ENCODE measurements at places on chromosomes 11 and 22.

DNA sequence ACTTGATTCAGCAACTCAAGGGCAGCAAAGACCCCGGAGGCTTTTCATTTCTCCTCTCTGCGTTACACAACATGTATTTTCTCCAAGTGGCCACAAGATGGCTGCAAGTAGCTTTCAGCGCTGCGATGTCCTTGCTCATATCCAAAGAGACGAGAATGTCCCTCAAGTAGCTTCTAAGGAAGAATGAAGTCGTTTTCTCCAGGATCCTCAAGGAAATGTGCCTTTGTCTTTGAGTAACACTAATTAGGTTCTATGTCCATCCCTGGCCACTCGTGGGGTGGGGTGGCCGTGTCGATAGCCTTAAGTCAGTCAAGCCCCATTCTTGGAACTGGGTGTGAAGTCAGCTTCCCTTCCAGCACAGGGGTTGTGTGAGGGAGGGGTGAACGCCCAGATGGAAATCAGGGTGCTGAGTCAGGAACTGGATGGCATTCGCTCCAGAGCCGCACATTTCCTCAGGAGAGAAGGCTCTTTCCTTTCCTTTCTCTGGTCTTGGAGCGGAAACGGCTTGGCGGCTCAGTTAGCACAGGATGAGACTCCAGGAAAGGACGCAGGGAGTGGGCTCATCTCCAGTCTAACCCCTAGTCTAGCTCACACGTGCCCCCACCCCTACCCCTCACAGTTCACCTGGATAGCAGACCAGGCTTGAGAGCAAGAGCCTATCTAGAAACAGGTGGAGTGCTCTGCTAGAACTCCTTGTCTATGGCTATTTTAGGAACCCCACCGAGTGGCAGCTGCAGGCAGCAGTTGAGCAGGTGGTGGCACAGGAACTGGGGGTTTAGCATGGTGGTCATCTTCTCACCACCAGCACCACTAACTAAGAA lies 44.3 kb downstream of the NNMT start:
- DNase-seq: peak; percentile 79

DNA sequence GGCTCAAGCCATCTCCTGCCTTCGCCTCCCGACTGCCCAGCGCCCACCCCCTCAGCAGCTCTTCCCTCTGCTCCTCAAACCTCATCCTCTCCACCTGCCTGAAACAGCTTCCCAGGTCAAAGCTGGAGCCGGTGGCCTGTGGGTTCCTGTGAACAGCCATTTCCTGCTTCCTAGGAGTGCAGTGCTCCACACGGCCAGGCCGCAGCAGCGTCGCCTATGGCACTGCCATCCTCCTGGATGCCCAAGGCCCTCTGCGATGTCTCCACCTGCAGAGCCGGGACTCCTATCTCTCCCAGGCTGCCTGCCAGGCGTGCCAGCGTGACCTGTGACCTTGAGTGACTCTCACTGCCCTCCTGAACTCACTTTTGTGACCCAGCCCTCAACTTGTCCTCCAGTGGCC lies 24.6 kb downstream of the PPM1F start:
- no peak for DNase-seq

GRCh38 chr11:76695133-76695532 lies 24.6 kb upstream of the LRRC32 start:
- DNase-seq: no peak

- DNase-seq: peak; percentile 9
Observed at GRCh38 chr11:105915021-105915420, 107.0 kb downstream of the MSANTD4 start.

- peak; percentile 76 for DNase-seq
Observed at GRCh38 chr22:27476729-27477128, 324.8 kb downstream of the MN1 start.

GRCh38 chr22:47086596-47087248 lies 324.3 kb downstream of the TBC1D22A start:
- DNase-seq: no peak

GRCh38 chr11:45043755-45044475 lies 93.2 kb upstream of the TP53I11 start:
- no peak for DNase-seq

- DNase-seq: peak; percentile 64
Observed at GRCh38 chr11:65506772-65507505, 8.1 kb downstream of the MALAT1 start.

DNA sequence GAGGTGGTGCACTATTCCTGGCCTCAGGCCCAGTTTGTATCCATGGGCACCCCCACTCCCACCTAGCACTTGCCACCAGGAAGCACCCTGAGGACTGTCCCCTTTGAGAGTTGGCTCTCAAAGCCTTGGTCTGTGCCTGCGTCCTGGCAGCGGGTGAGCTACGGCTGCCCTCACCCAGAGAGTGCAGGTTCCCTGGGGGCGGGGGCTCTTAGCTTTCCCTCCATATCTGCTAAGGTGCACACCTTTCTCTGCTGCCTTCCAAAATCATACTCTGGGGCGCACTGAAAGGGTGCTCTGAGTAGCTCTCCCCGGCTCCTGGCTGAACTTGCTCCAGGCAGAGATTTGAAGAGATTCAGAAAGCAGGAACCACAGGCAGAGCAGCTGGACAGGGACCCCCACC lies 7.1 kb downstream of the KCNQ1 start:
- no peak for DNase-seq

- peak; percentile 76 for DNase-seq
Observed at GRCh38 chr11:102940714-102941588, 14.6 kb downstream of the MMP13 start.

GRCh38 chr11:32210556-32210955 lies 119.7 kb downstream of the RCN1 start:
- DNase-seq: peak; percentile 13

- DNase-seq: peak; percentile 31
Observed at GRCh38 chr22:21972293-21972779, 10.3 kb downstream of the TOP3B start.

DNA sequence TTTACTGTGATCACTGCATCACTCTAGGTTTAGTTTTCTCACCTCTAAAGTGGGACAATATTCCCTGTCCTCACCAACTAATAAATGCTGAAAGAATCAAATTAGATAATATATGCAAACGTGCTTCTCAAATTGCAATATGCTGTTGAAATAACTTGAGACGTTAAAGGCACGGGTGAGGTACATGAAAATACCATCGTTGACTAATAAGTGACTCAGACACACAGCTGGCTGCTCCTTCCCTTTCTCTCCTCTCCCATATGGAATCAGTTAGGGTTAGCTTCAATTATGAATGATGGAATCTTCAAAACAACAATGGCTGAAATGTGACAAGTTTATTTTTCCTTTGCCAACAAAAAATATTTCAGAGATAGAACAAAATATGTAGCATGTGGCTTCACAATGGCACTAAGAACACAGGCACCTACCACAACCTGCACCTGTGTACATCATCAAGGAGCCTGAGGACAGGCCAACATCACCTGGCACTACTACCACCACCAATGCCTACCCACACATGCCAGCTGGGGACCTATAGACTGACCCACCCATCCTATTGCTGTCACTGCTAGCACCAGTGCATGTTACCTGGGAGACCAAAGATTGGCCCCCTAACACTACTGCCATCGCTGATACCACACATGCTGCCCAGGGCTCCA lies 13.7 kb downstream of the GDPD4 start:
- DNase-seq: peak; percentile 88

DNA sequence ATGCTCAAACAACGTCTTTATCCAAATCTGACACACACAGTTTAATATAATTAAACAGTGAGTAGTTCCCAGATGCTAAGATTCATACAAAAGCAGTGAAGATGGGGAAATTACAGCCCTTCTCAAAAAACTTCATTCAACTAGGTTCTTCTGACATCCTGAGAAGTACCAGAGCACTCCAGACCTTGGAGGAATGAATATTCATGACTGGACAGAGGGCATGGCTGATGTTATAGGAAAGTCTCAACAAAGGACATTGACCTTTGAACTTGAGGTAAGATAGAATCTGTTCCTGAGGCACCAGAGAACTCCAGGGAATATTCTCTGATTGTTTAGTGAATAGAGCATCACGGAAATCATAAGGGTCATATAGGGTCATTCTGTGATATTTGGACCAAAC lies 106.4 kb upstream of the SLC5A12 start:
- no peak for DNase-seq

GRCh38 chr11:76795290-76795935 lies 12.3 kb downstream of the TSKU start:
- DNase-seq: no peak

GRCh38 chr11:2420502-2421225 lies 20.1 kb downstream of the TSSC4 start:
- peak; percentile 59 for DNase-seq

DNA sequence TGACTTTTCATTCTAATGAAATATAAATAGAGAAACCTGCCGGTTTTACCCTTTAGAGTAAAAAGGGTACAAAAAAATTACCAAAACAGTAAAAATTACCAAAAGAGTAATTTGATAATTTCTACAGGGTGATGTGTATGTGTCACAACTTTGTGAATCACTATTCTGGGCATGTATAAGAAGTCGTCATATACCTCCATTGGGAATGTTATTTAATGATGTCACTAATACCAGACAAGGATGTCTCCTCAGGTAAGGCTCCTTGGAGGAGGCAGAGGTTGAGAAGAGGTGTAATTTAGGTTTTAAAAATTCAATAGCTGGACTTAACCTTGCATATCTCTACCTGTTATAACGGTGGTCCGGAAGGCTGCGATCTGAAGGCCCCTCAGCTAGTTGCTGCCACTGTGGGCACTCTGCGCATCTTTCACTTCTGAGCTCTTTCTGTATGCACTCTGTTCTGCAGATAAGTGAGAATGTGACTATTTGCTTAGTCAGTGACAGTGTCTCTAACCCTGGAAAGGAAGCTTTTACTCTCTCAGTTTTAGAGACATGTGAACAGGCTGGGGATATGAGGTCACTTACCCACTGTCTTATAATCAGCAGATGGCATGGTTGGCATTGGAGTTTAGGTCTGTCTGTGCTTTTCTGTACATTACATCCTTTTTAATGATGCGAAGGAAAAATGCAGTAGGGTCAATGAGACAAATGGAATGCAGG lies 987 bp upstream of the NCR3LG1 start:
- no peak for DNase-seq

GRCh38 chr11:74279256-74279655 lies 32.2 kb downstream of the P4HA3 start:
- DNase-seq: no peak

DNA sequence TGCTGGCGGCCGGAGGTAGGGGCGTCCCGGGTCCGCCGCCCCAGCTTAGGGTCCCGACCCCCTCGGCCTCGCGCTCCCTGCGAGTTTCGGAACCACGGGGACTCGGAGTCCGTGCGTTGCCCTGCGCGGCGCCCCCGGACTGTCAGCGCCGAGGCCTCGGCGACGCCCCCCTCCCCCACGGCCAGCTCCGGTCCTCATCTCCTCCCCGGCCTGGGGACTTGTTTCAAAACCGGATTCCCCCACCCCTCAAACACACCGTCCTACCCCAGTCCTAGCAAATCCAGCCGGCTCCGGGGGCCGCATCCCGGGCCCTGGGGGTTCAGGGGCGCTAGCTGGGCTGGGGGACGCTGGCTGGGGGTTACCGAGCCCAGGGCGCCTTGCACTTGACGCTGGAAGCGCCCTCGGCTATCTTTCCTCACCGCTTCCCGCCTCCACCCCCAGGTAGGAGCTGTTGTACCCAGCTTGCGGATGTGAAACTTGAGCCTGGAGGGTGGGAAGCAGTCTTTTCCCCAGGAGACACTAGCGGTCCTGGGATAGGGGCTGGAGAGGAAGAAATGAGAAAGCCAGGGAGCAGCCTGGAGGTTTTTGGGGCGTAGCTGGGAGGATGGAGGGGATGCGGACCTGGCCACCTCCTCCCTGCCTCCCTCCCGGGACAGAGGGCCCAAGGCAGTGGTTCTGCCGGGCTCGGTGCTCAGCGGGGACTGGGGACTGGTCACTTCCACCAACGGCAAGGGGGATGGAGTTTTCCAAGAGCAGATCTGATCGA lies 550 bp downstream of the FBLN1 start:
- DNase-seq: no peak

GRCh38 chr11:120004723-120005122 lies 133.2 kb downstream of the TRIM29 start:
- DNase-seq: no peak

Data from astrocyte of the spinal cord (primary cell).